Amygdala (tissue), 56 donors: ENCODE measurements at places on chromosomes 1 and 21.

GRCh38 chr1:175376194-175376593, 183.6 kb upstream of the KIAA0040 start:
- DNase-seq = no peak

DNA sequence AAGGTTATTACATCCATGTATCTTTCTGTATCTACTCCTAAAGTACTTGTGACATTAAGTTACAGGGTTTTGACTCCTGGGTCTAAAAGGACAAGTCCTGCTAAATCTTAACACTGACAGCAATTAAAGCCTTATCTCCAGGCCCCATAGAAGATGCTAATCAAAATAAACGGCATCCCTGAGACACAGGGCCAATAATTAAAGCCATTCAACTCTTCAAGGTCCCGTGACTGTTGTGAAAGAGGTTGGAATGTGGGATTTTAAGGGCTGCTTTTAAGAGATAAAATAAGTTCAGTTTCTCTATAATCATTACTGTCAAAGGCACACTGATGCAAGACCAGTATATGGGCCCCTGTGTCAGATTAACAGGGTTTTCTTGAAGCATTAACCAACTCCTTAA, 8.3 kb downstream of the DNAI4 start:
- no peak for DNase-seq

DNA sequence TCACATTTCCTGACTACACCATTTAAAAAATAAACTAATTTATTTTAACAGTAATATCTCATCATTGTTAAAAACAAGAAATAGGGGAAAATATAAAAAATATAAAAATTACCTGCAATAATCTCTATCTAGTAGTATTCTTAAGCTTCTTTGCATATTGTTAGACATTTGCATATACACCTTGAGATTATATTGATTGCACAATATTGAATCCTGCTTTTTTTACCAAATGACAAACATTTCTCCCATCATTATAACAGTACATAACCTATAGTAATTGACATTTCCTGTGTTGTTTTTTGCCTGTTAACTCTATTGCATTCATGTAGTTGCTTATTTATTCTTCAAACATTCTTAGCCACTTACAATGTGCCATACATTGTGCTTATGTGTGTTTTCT, 11.7 kb upstream of the CR1L start:
- no peak for DNase-seq

DNA sequence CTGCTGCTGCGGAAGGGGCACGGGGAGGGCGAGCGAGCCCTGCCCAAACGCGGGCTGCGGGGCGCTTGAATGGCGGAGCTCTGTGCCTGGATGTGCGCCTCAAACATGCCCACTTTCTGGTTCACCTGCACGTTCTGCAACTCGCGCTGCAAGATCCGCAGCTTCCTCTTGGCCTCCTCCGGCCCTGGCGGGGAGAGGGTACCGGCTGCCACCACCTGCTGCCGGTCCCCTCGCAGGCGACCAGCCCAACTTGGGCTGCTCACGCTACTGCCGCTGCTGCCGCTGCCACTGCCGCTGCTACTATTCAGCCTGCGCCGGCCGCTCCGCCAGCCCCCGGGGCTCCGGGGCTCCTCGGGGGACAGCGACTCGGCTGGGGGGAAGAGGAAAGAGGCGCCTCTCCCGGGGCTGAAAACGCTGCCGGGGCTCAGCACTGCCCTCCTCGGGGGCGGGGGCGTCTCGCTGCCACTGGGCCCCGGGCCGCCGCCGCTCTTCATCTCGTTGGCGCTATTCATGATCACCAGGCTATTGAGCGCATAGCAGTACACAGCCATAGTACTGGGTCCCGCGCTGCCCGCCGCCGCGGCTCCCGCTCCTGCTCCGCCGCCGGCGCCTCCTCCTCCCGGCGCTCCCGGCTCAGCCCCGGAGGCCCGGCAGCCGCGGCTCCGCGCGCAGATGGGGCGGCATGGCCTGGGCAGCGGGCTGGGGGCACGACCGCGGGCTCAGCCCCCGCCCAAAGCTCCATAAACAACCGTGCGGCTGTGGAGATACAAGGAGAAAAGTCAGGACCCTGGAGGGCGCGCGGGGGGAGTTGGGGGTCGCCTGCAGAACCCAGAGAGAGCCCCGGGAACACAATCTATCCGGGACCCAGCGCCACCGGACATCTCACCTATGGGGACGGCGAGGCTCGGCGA, 1.9 kb downstream of the ITPKB start:
- DNase-seq = peak; percentile 73

- no peak for DNase-seq
These were observed 1.1 kb downstream of the ESPN start for GRCh38 chr1:6425658-6426057.

DNA sequence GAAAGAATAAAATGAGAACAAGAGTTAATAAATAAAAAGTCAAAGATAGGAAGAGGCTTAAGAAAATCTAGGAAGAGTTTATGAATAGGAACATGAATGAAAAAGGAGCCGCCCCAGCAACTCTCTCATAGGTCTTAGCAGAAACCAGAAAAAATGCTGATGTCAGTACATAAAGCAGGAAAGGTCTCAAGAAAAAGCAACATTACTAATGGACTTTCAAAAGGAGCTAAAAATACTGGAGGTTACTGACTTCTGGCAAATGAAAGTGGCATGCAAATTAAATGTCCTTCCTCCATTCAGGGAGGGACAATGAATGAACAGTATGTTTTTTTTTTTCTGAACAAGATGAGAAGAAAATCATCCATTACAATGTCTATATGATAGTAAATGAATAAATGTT, 387.6 kb downstream of the BRINP2 start:
- no peak for DNase-seq
